ENCODE measurements at places on chromosomes 5 and 9. TPM values are rescaled to one million over a fixed set of nuclear protein-coding genes. Genes with fewer than 3 reads are reported as not detected.

Gene CARTPT
- total RNA-seq = not detected

Gene PLPP7
- total RNA-seq = 3.6 TPM

Gene PKN3
- 4.9 TPM for total RNA-seq

DNA sequence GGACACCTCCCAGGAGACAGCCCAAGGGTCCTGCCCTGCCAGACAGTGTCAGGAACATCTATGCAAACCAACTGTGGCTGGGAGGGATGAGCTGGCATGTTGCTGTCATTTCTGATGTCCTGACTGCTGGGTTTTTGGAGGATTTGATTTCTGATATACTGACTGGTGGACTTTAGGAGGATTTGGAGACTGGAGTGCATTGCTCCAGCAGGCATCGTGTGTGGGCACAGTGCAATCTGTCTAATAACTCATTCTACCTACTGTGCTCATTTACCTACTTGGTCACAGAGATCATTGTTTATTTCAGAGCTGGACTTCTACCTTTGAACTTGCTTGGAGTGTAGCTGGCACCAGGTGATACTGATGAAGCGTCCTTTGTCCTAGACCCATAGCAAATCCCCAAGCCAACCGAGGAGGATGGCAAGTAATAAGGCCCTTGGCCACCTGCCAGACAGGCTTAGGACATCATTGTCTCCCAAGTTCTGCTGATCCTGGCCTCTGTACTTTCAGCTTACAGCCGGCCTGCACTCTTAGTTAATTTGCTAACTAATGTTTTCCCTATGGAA, 124.3 kb upstream of the ICE1 start:
- H3K27me3 ChIP-seq = no peaks in the 10 kb centered on the region
- DNase-seq = no peak
- no peak overlapping the region for H3K27ac ChIP-seq
- H3K36me3 ChIP-seq = no peaks in the 10 kb centered on the region

DNA sequence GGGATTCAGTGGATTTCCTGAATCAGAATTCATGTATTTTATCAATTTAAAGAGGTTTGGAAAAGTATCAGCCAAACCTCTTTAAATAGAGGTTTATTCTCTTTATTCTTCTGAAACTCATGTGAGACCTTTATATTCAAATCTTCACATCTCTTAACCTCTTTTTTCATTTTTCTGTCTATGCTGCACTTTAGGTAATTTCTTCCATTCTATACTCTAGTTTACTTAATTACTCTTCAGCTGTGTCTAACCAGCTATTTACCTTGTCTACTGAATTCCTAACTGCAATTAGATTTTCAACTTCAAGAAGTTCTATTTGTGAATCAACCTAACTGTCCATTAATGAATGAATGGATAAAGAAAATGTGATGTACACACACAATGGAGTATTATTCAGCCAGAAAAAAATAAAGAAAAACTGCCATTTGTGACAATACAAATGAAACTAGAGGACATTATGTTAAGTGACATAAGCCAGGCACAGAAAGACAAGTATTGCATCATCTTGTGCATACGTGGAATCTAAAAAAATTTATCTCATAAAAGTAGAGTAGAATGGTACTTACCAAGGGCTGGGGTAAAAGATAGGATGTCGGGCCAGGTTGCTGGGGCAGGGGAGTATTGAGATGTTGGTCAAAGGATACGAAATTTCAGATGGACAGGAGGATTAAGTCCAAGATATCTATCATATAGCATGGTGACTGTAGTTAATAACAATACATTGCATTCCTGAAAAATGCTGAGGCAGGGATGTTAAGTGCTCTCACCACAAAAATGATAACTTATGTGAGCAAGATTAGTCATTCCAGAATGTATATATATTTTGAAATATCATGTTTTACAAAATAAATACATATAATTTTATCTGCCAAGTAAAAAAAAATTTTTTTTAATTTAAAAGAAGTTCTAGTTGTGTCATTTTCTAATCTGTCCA, 129.5 kb upstream of the LRRTM2 start:
- H3K36me3 ChIP-seq = no peaks in the 10 kb centered on the region
- H3K4me1 ChIP-seq = no peaks in the 10 kb centered on the region
- H3K4me3 ChIP-seq = no peak overlapping the region
- no peaks in the 10 kb centered on the region for H3K27me3 ChIP-seq
- no peak for DNase-seq
- no peak overlapping the region for H3K27ac ChIP-seq

GRCh38 chr9:130089141-130089540, 35.4 kb downstream of the GPR107 start:
- H3K27me3 ChIP-seq = no peaks in the 10 kb centered on the region
- H3K4me1 ChIP-seq = no peaks in the 10 kb centered on the region
- DNase-seq = no peak
- peaks cover 2% of the 10 kb centered on the region for H3K36me3 ChIP-seq
- H3K27ac ChIP-seq = no peak overlapping the region

DNA sequence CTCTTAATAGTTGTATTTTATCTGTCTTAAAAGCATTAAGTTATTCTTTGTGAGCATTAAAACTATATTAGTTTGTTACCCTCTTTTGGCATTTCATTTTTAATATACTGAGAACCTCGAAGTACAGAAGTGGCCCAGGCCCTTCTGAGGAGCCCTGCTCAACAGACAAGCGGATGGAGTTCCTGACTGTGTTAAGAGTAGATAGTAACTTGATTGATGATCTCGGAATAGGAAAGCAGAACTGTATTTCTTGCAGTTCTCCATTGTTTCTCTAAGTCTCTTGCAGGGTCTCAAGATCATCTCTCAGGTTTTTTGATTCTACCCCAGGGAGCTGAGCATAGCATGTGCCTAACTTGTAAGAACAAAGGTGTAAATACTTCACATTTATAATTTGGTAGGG, 139.6 kb downstream of the SMARCA2 start:
- H3K4me3 ChIP-seq = no peak overlapping the region
- no peak for DNase-seq
- no peaks in the 10 kb centered on the region for H3K27me3 ChIP-seq
- H3K4me1 ChIP-seq = peaks cover 11% of the 10 kb centered on the region
- H3K36me3 ChIP-seq = no peaks in the 10 kb centered on the region
- H3K27ac ChIP-seq = no peak overlapping the region

- no peak overlapping the region for H3K27ac ChIP-seq
- no peaks in the 10 kb centered on the region for H3K36me3 ChIP-seq
- no peak overlapping the region for H3K4me3 ChIP-seq
- H3K27me3 ChIP-seq = no peaks in the 10 kb centered on the region
- H3K4me1 ChIP-seq = peaks cover 3% of the 10 kb centered on the region
Measured at GRCh38 chr5:158814521-158814920, 285.2 kb downstream of the EBF1 start.

DNA sequence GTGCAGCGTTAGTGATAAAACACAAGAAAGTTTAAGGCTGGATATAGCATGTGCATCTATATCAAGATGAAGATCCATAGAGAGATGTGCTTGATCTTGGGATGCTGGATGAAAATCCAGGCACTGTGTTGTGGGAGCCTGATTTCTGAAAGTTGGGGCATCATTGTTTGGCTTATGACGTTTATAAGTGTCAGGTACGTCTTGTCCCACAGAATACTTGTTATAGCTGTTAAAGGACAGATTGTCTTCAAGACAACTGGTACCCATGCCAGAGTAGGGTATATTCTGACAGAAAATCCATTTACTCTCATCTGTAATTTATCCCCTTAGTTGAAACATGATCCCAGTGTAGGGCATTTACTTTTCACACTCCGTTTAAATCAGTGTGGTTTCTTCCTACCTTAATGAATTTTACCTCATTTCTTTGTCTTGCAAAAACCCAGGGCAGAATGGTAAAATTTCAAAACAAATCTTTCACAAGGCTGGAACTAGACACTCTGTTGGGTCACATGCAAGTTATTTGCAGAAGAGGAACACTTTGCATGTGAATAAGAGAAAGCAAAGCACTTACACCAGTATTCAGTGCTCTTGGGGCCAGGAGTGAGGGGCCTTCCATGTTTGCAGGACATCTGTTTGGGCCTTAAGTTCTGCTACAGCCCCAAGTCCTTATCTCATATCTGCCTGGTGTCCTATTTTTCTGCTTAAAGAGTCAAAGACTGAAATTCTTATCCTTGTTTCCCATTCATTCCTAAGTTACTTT, 73.3 kb downstream of the GHR start:
- no peak overlapping the region for H3K27ac ChIP-seq
- DNase-seq = no peak
- no peaks in the 10 kb centered on the region for H3K36me3 ChIP-seq
- no peak overlapping the region for H3K4me3 ChIP-seq

DNA sequence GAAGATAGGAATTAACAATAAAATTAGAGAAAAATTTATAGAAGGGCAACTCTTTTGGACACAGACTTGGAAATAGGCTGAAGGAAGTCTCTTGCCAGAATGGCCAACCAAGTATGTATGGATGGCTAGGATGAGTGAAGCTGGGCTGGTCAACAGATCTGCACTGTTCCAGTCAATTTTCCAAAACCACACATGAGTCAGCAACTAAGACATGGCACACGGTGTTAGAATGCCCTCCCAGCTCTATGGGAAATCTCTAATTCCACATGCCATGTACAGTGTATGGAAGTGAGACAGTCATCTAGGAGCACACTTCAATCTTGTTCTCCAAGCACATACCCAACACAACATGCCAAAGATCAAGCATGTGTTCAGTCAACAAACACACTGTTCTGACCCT, 129.6 kb downstream of the GLIS3 start:
- no peaks in the 10 kb centered on the region for H3K27me3 ChIP-seq
- no peak overlapping the region for H3K27ac ChIP-seq
- no peak for DNase-seq
- H3K4me1 ChIP-seq = no peaks in the 10 kb centered on the region
- H3K36me3 ChIP-seq = no peaks in the 10 kb centered on the region

- H3K36me3 ChIP-seq = no peaks in the 10 kb centered on the region
- peak overlapping the region; percentile 48 for H3K4me3 ChIP-seq
- H3K27me3 ChIP-seq = no peaks in the 10 kb centered on the region
- H3K27ac ChIP-seq = peak overlapping the region; percentile 100
- H3K4me1 ChIP-seq = peaks cover 34% of the 10 kb centered on the region
Measured at GRCh38 chr9:14314424-14314928, 535 bp upstream of the NFIB start.

DNA sequence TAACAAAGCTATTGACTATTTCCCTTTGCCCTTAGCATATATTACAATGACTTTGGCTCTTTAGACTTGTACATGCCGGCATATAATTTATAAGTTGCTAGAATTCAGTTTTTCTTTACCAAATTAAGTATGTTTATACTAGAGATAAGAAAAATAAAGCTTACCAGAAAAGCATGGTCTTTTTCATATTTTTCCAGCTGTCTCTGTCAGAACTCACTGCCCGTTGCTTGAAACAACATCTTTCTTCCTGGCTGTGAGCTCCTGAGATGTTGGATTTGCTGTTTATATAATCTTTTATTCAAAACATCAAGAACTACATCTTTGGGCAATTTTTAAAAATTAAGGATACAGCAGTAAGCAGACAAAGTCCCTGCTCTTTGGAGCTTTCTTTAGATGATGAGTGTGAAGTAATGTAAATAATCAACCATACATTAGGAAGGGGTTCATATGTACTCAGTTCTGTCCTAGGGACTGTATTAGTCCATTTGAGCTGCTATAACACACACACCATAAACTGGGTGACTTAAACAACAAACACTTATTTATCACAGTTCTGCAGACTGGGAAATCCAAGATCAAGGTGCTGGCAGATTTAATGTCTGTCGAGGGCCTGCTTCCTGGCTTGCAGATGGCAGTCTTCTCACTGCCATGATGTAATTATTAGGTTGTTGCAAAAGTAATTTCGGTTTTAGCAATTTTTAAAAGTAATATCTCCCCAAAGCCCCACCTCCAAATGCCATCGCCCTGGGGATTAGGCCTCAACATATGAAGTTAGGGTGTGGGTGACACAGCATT, 45.4 kb upstream of the RANBP3L start:
- H3K27me3 ChIP-seq = no peaks in the 10 kb centered on the region
- no peak for DNase-seq
- no peaks in the 10 kb centered on the region for H3K4me1 ChIP-seq
- no peaks in the 10 kb centered on the region for H3K36me3 ChIP-seq
- no peak overlapping the region for H3K4me3 ChIP-seq
- H3K27ac ChIP-seq = no peak overlapping the region

DNA sequence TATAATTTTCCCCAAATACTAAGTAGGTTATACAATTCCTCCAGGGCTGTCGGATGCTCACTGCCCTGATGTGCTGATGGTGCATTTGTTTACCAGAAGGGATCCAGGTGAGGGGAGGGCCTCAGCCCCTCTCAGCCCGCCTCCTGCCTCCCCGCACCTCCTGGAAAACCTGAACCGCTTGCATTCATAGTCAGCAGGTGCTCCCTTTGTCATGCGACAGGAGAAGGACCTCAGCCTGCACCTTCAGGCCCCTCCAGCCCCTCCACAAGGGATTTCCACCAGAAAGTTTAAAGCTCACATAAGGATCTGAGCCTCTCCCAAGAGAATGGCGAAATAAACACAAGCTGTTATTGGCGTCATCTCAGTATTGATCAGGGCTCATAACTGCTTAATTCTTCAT, 36.5 kb upstream of the NTNG2 start:
- H3K36me3 ChIP-seq = no peaks in the 10 kb centered on the region
- DNase-seq = no peak
- H3K27ac ChIP-seq = no peak overlapping the region

GRCh38 chr5:114362197-114362976, 517 bp downstream of the KCNN2 start:
- H3K27me3 ChIP-seq = no peaks in the 10 kb centered on the region
- no peak for DNase-seq
- peak overlapping the region; percentile 55 for H3K4me3 ChIP-seq
- peaks cover 23% of the 10 kb centered on the region for H3K4me1 ChIP-seq
- H3K36me3 ChIP-seq = no peaks in the 10 kb centered on the region
- peak overlapping the region; percentile 89 for H3K27ac ChIP-seq

DNA sequence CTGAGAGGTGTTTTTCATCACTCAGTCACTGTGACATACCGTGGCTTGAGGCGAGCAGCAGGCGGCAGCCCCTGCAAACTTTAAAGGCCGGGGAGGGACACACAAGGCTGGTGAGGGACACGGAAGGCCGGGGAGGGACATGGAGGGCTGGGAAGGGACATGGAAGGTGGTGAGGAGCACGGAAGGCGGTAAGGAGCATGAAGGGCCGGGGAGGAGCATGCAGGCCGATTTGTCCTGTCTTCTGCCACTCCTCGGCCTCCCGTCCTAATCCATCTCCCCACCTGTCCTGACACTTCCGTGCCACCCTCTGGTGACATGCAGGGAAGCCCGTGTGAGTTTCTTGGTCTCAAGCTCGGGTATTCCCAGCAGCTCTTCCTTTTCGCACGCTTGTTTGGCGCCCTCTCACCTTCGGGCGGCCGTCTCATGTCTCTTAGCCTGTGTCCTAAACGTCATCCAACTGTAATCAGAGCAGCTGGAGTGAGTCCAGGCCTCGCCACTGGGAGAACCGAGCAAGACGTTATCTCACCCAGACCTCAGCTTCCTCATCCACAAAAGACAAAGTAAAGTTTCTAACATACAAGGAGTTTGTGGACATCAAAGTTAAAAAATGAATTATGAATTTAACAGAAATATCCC, 126.5 kb downstream of the MRPL36 start:
- no peaks in the 10 kb centered on the region for H3K36me3 ChIP-seq
- H3K4me3 ChIP-seq = no peak overlapping the region
- DNase-seq = no peak

GRCh38 chr5:158511454-158511853, 588.3 kb downstream of the EBF1 start:
- DNase-seq = no peak
- H3K27me3 ChIP-seq = no peaks in the 10 kb centered on the region
- H3K36me3 ChIP-seq = no peaks in the 10 kb centered on the region
- H3K4me1 ChIP-seq = no peaks in the 10 kb centered on the region
- H3K27ac ChIP-seq = no peak overlapping the region

Measured in body of pancreas (tissue), 4 donors.